ENCODE measurements at places on chromosomes 3 and 15.

- DNase-seq = no peak
These were observed 119.0 kb downstream of the SUCNR1 start for GRCh38 chr3:151992326-151993041.

- DNase-seq = no peak
These were observed 10.6 kb downstream of the IL17RB start for GRCh38 chr3:53856964-53857363.

GRCh38 chr3:131233900-131234668 is 147.5 kb upstream of the NUDT16 start:
- no peak for DNase-seq

GRCh38 chr15:98232761-98233160 is 272.3 kb downstream of the ARRDC4 start:
- DNase-seq = no peak

GRCh38 chr3:23076437-23076836 is 126.7 kb upstream of the UBE2E2 start:
- no peak for DNase-seq

DNA sequence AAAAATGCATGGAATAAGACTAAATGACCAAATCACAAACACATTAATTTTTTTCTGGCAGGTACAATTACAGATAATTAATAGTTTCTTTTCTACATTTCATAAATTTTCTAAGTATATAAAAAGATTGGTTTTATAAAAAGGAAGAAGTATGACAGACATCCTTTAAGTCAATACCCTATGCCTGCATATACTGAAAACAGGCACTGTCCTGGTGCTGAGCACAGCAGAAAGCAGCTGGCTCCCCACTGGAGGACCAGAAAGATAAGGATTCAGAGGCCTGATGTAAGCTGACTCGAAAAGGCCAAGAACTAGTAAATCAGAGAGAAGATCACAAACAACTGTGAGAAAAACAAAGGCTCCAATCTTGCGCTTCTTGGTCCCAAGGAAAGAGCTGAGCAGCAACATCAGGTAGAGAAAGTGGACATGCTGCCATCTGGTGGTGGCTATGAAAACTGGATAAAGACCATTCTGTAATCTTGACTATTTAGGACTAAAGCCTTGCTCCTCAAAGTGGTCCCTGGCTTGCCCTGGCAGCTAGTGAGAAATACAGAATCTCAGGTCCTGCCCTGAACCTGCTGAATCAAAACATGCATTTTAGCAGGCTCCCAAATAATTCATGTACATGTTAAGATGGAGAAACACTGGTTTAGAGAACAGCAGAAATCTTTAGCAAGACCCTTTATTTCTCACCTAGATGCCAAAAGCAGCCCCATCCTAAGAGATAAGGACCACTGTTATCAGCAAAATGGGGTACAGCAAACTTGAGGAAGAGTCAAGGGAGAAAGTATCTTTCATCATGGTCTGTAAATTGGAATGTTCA is 76.0 kb downstream of the TRANK1 start:
- DNase-seq = no peak

DNA sequence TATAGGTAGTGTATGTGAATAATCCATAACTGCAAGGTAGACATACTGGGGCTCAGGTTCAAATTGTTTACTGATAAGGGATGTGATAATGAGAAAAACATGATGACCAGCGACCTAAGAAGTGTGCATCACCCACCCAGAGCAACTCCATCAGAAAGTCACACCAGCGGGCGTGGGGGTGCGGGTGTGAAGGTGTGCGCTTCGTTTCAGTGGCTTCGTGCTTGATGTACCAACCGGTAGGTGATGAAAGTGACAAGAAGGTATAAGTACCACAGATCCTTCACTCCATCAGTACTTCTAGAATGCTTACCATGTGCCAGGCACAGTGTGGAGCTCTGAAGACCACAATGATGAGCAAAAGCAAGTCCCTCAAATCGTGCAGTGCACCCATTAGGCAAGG is 11.2 kb downstream of the ANP32A start:
- no peak for DNase-seq

GRCh38 chr3:112379020-112379690 is 46.2 kb downstream of the CD200 start:
- no peak for DNase-seq

GRCh38 chr3:157248590-157249422 is 88.9 kb upstream of the CCNL1 start:
- DNase-seq = no peak

DNA sequence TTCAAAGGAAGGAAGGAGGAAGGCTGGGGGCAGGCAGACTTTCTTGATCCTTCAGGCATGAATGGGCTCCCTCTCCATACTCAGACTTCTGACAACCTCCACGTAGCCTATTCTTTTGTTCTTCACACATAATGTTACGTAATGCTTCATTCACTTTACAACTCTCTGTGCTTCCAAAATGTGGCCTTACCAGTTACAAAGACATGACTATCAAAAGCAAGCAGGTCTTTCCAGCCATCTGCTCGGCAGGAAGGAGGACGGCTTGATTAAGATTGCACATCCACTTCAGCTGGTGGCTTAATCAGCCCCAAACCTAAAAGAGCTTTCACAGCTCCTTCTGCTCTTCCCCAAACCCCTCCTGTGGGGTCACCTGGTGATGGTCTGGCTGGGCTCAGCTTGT is 263.2 kb downstream of the XXYLT1 start:
- DNase-seq = no peak

- DNase-seq = no peak
These were observed 35.1 kb downstream of the IGSF10 start for GRCh38 chr3:151425627-151426340.

DNA sequence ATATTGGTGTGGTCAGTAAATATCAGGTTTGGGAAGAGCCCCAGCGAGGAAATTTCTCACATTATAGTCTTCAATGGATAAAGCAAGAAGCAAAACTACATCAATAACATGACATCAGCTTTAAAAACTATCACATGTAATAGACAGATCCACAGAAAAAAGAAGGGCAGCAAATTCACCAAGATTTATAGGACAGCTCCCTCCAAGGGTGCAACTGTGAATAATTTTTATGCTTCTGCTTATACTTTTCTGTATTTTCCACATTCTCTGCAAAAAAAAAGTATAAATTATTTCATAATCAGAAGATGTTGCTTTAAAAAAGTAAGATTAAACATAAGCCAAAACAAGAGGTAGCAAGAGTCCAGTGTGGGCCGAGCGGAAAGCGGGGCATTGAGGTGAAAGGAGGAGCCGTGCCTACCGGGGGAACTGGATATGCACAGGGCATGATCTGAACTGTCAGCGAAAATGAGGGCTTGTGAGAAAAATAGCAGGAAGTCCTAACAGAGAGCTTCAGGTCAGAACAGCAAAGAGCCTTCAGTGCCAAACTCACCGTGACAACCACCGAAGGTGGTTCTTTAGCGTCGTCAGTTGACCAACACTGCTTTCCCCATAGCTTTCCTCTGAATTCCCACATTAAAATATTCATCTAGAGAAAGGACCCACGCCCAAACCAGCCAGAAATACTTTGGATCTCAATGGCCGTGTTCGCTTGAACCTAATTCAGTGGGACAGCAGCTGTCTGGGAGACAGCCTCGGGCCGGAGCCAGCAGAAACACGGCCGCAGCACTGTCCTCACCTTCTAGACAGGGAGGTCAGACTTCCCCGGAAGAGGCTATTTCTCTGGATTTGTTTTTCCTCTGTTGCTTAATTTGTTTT is 59.8 kb downstream of the FAM174B start:
- DNase-seq = no peak

DNA sequence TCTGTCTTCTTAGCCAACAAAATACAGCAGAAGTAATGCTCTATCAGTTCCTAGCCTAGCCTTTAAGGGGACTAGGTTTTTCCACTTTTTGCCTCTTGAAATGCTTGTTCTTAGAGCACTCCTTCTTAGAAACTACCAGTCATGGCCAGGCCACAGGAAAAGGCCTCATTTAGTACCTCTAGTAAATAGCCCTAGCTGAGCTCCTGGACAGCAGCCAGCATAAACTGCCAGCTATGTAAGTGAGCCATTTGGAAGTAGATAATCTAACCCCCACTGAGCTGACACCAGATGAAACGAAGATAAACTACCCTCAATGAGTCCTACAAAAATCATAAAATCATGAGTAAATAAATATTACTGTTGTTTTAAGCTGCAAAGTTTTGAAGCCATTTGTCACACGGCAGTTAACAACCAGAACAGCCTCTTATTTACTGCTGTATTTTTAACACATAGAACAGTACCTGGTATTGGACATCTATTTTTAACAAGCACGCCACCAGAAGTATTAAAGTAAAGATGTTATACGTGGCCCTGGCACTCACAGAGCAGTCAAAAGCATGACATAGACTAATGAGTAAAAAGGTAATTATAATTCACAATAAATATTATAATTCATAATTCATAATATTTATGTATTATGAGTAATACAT is 12.0 kb downstream of the TBC1D5 start:
- no peak for DNase-seq

DNA sequence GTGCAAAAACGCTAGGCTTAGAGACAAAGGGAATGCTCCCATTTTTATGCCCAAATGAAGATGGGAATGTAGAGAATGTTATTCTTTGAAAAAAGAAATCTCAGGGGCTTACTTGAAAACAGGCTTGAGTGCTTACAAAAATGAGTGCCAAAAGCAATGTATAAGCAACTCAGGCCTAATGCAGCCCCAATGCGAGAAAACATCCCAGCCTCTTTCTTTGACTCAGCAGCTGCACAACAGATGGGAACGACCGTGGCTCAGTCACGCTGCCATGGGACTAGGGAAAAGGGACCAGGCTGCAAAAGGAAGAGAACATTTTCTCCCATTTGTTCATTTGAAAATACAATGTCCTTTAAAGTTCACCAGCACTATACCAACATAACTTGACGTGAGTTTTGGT is 246.4 kb upstream of the LRIG1 start:
- DNase-seq = no peak

DNA sequence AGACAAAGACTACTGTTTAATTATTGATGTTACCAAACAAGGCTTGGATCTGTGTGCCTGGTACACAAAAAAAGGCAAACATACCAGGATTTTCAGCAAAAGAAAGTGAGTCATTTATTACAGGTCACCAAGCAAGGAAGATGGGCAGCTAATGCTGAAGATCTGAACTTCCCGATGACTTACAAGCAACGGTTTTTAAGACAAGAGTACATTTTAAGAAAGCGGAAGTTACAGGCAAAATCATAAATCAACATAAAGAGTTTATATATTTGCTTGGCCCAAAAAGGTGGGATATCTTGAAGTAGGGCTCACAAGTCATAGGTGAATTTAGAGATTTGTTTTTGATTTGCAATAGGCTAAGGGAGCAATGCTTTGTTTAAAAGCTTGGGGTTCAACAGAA is 125.4 kb upstream of the SPATA16 start:
- DNase-seq = no peak

DNA sequence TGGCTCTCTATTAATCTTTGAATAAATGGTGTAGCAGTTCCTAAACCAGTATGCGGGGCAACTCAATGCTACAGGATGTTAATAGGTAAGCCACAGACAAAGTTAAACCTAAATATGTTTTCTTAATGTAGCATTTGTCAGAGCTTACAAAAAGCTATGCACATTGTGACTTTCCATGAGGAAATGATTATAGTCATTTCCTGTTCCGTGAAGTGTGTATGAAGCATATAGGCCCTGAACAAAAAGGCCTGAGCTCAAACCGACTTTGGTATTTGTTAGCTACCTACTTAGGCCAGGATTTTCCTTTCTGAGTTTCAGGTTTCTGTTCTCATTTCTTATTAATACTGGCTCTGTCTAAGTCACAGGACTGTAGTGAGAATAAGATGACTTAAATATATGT is 14.2 kb downstream of the ZNF80 start:
- DNase-seq = no peak

DNA sequence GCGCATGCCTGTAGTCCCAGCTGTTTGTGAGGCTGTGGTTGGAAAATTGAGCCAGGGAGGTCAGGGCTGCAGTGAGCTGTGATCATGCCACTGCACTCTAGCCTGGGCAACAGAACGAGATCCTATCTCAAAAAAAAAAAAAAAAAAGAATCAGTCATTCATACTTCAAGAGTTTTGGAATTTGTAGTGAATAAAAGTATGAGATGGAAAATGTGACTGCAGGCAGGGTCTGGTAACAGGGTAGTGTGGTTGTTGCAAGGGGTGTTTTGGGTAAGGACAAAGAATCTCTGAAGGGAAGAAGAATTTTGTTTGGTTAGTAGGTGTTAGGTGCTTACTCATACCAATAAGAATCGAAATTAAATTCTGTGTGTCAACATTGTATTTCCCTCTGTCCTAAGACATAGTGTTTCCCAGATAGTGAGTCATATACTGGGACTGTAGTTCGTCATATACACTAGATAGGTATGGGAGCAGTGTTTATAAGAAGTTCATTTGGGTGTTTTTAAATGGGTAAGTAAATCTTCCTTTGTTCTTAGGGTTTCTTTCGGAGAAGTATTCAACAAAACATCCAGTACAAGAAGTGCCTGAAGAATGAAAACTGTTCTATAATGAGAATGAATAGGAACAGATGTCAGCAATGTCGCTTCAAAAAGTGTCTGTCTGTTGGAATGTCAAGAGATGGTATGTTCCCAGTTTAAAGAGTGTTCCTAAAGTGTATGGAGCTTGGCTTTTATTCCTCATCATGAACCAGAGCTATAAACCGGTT is 14.2 kb downstream of the NR1D2 start:
- DNase-seq = no peak

DNA sequence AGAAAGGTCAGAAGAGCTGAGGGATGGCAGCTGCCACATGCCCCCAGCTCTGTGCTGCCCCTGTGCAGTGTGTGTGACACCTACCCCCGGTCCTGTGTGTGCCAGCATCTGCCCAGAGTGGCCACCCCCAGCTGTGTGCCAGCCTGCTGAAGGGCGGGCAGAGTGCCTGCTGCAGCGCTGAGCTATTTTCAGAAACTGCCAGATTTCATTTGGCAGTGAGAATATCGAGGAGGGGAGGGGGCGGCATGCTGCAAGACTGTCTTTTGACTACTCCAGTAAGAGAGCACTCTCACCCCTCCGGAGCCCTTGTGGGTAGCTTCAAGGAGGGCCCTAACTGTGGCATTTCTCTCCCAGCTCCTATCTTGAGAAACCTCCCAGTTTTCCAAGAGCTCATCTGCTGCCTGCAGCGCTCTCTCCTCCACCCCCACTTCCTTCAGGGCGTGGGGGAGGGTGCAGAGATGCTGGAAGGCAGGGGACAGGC is 25.2 kb upstream of the DOCK3 start:
- no peak for DNase-seq

- DNase-seq = no peak
These were observed 2.0 kb downstream of the ARPP21 start for GRCh38 chr3:35641331-35641730.

DNA sequence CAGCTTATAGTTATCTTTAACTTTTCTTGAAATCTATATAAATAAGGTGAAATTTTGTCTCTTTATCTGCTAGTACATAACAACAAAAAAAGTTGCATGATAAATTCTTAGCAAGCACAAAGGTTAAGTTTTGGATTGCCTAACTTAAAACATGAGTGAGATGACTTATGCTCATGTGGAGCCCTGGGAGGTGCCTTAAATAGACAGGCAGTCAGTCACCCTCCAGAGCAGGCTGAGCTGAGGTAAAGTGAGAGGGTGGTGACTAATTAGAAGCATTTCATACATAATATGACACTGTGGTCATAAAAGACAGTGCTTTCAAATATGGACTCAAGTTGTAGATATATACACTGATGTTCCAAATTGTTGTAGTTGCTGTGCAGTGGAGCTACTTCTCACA is 14.6 kb upstream of the MME start:
- DNase-seq = no peak
